Effector memory CD8-positive, alpha-beta T cell (primary cell): ENCODE measurements at places on chromosomes 3 and 15.
A peak's percentile ranks its signal among the peaks of the same experiment; 100 is the strongest.

GRCh38 chr3:12870942-12871341 lies 29.6 kb upstream of the RPL32 start:
- peak; percentile 50 for DNase-seq

- DNase-seq = no peak
Observed at GRCh38 chr3:138438896-138439295, 4.5 kb downstream of the ESYT3 start.

GRCh38 chr15:88835646-88836045 lies 32.4 kb downstream of the ACAN start:
- DNase-seq = no peak

- no peak for DNase-seq
Observed at GRCh38 chr3:142523921-142524566, 54.5 kb downstream of the ATR start.

GRCh38 chr3:4290272-4290893 lies 12.8 kb upstream of the SETMAR start:
- DNase-seq = peak; percentile 13

GRCh38 chr3:147733217-147733616 lies 324.1 kb downstream of the ZIC1 start:
- DNase-seq = no peak

GRCh38 chr3:24195504-24196230 lies 250.6 kb downstream of the NR1D2 start:
- DNase-seq = no peak

DNA sequence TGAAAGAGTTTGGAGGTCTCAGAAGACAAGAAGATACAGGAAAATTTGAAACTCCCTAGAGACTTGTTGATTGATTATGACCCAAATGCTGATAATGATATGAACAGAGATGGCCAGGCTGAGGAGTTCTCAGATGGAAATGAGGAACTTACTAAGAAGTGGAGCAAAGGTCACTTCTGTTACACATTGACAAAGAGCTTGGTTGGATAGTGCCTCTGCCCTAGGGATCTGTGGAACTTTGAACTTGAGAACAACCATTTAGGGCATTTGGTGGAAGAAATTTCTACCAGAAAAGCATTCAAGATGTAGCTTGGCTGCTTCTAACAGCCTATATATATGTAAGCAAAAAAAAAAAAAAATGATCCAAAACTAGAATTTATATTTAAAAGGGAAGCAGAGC lies 48.9 kb upstream of the NAALADL2 start:
- no peak for DNase-seq

- peak; percentile 72 for DNase-seq
Observed at GRCh38 chr3:4977001-4977852, 2.0 kb upstream of the BHLHE40 start.

GRCh38 chr3:185317674-185318073 lies 45.3 kb upstream of the MAP3K13 start:
- no peak for DNase-seq

GRCh38 chr3:150020527-150020926 lies 49.8 kb upstream of the PFN2 start:
- no peak for DNase-seq

DNA sequence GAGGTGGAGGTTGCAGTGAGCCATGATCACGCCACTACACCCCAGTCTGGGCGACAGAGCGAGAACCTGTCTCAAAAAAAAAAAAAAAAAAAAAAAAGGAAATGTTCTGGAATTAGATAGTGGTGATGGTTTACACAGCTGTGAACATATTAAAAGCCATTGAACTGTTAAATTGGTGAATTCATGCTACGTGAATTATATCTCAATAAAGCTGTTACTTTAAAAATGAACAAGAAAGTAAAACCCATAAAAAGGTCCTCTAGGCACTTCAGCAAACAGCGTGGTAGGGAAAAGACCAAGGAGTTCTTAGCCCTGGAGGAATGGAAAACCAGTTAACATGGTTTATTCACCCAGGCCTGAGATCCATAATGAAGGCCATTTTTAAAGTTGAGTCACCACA lies 180.1 kb downstream of the ATG7 start:
- DNase-seq = no peak

GRCh38 chr15:56805466-56806147 lies 72.3 kb upstream of the ZNF280D start:
- no peak for DNase-seq

GRCh38 chr15:99511531-99511865 lies 54.3 kb upstream of the MEF2A start:
- no peak for DNase-seq

DNA sequence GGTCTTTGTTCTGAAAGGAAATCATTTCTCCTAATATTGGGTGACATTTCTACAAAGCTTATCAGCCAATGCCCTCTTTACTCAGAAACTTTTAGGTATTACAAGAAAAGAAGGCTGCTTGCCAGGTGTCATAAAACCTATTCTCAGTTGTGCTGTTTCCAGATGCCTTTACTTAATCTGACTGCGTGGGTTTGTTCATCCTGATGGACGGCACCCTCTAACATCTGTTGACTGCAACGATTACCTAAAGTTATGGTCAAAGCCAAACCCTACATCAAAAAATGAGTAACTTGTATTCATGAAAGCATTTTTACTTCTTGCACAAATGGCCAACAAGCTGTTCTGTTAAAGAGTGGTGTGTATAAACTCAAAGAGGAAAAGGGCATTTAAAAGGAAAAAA lies 207.7 kb upstream of the PDZRN3 start:
- DNase-seq = no peak

- no peak for DNase-seq
Observed at GRCh38 chr15:42932833-42933515, 12.4 kb upstream of the TTBK2 start.

GRCh38 chr3:31948280-31948679 lies 32.8 kb downstream of the OSBPL10 start:
- no peak for DNase-seq

DNA sequence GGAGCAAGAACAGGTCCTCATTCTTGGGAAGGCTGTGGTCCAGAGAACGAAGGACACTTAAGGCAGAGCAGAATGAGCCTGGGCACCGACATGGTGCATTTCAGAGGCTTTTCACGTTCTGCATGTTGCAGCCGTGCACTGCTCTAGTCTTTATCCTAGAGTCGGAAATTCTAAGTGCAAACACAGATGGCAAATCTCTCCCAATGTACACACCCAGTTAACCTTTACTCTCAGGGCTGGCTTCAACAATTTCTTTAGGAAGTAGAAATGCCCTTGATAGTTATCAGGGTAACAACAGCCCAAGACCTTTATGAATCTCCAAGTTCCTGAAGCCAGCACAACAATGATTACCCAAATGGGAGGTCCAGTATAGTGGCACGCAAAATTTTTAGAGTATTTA lies 39.1 kb upstream of the LRTM1 start:
- DNase-seq = no peak

GRCh38 chr3:21447476-21448151 lies 303.4 kb downstream of the ZNF385D start:
- DNase-seq = no peak

DNA sequence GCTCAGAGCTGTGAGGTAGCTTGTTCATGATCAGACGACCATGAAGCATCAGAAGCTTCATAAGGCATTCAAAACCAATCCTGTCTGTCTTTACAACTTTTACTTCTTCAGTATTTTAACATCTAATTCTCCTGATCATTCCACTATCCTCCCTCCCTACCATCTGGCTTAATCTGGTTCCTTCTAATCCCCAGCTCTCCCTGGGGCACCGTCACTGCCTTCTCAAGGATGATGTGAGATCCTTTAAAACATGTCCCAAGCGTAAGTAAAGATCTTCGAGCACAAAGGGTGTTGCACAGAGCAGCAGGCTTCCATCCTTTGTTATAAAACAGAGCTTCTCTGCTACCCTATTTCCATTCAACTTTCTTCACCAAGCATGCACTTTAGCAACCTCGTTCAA lies 362.7 kb upstream of the ARRDC4 start:
- no peak for DNase-seq

GRCh38 chr3:12865271-12865670 lies 23.9 kb upstream of the RPL32 start:
- DNase-seq = no peak

GRCh38 chr3:16817197-16817596 lies 67.6 kb upstream of the PLCL2 start:
- no peak for DNase-seq

DNA sequence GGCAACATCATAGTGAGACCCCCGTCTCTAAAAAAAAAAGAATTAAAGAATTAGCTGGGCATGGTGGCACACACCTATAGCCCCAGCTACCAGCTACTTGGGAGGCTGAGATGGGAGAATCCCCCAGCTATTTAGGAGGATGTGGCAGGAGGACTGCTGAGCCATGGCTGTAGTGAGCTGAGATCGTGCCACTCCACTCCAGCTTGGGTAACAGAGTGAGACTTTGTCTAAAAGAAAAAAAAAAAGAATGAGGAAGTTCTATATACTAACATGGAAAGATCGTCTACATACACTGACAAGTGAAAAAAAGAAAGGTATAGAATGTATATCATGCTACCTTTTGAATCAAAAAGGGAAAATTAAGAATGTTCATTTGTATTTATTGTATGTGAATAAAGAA lies 83.9 kb upstream of the CDAN1 start:
- DNase-seq = no peak
